ENCODE measurements at places on chromosomes 3 and 15.

GRCh38 chr3:115760716-115761115 is 137.4 kb downstream of the GAP43 start:
- DNase-seq: no peak

DNA sequence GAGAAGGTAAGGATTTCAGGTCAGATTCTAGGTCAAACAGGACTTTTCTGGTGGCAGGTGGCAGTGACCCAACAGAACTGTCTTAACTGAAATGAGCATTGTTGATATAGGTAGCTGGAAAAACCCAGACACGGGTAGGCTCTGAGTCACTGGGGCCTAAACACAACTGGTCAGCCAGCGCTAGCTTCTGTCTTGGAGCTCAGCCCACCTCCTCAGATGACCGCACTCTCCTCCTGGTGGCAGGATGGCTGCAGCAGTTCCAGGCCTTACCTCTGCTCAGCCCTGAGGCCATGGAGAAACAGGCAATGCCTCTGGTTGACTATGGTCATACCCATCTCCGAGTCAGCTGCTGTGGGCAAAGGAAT is 61.1 kb upstream of the GATA2 start:
- DNase-seq: no peak

DNA sequence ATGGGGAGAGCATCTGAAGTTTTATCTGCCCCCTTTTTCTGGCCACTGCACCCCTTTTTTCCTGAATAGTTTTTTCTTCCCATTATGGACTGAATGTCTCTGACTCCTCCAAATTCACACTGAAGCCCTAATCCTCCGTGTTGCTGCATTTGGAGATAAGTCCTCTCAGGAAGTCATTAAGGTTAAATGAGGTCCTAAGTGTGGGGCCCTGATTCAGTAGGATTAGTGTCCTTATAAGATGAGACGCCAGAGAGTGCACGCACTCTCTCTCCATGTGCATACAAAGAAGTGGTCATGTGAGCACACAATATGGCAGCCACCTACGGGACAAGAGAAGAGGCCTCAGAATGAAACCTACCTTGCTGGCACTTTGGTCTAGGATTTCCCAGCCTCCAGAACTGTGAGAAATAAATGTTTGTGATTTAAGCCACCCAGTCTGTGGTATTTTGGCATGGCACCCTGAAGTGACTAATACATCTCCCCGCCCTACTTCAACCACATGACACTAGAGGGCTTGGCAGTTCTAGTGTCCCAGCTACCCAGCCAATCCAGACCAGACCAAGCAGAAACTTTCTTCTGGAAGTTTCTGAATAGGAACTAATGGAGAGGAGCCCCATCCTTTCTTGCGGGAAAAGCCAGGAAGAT is 191.3 kb downstream of the PDE8A start:
- no peak for DNase-seq

DNA sequence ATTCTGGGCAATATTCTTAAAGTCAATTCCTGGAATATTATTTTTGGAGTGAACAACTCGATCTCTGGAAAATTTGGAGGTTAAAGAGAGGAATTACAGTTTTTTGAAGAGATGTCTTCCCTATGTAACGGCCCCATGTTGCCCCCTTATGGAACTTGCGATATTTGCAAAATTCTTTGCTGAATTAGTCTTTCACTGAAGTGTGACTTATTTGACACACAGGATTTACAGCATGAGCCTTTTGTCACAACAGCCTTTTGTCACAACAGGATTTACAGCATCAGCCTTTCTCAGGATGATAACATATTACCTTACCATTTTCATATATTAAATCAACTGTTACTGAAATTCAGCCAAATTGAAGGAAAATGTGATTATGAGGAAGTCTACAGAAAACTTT is 37.8 kb upstream of the SPTSSB start:
- no peak for DNase-seq

DNA sequence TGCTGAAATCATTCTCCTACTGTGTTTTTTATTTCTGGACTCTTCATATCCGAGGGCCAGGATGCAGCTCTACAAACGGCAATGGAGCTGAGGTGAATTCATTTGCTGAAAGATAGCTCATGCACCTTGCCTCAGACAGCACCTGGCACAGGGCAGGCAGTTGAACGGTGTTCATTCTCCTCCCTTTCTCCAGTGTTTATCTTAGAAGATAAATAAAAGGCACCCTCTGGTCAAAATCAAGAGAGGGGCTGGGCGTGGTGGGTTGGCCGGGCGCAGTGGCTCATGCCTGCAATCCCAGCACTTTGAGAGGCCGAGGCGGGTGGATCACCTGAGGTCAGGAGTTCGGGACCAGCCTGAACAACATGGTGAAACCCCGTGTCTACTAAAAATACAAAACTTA is 79.3 kb upstream of the LMOD3 start:
- no peak for DNase-seq

DNA sequence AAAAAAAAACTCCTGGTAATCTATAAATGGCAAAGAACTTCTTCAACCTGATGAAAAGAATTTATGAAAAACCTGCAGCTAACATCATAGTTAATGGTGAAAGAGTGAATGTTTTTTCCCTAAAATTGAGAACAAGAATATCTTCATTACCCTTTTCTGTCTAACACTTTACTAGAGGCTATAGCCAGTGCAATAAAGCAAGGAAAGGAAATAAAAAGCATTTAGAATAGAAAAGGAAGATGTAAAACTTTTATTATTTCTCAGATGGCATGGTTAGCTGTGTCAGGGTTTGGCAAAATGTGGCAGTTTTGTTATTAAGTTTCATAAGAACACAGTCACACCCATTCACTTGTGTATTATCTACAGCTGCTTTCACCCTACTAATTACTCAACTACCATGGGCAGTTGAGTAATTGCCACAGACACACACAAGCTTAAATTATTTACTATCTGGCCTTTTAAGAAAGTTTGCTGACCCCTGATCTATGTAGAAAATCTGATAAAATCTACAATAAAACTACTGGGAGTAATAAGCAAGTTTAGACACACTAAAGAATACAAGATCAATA is 465.1 kb downstream of the MAGI1 start:
- no peak for DNase-seq
